ENCODE measurements at places on chromosomes 6 and 20.

- no peak for DNase-seq
These were observed 9.8 kb downstream of the CTSZ start for GRCh38 chr20:58997141-58997770.

- no peak for DNase-seq
These were observed 44.1 kb upstream of the GRM4 start for GRCh38 chr6:34189806-34190503.

GRCh38 chr6:78538002-78538401 lies 329.3 kb upstream of the IRAK1BP1 start:
- no peak for DNase-seq

- DNase-seq, result no peak
These were observed 133.3 kb upstream of the MAN1A1 start for GRCh38 chr6:119482850-119483285.

- no peak for DNase-seq
These were observed 65.0 kb upstream of the ASCC3 start for GRCh38 chr6:100946021-100946540.

DNA sequence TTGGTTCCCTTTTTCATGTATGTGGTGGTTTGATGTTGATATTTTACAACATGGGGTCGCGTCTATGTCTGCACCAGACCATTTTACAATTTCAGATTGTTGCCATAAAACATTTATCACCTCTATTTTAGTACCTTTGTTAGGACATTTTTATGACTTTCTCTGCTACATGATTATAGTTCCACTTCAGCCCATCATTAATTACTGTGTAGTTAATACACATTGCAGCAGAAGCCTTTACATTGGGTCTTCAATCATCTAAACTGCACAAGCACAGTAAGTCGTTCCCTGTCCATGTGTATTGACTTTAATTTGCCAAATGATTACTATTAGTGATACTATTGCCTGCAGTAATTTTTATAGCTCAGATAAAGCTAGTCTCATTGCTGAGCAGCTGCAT lies 15.7 kb upstream of the TMEM217 start:
- no peak for DNase-seq

DNA sequence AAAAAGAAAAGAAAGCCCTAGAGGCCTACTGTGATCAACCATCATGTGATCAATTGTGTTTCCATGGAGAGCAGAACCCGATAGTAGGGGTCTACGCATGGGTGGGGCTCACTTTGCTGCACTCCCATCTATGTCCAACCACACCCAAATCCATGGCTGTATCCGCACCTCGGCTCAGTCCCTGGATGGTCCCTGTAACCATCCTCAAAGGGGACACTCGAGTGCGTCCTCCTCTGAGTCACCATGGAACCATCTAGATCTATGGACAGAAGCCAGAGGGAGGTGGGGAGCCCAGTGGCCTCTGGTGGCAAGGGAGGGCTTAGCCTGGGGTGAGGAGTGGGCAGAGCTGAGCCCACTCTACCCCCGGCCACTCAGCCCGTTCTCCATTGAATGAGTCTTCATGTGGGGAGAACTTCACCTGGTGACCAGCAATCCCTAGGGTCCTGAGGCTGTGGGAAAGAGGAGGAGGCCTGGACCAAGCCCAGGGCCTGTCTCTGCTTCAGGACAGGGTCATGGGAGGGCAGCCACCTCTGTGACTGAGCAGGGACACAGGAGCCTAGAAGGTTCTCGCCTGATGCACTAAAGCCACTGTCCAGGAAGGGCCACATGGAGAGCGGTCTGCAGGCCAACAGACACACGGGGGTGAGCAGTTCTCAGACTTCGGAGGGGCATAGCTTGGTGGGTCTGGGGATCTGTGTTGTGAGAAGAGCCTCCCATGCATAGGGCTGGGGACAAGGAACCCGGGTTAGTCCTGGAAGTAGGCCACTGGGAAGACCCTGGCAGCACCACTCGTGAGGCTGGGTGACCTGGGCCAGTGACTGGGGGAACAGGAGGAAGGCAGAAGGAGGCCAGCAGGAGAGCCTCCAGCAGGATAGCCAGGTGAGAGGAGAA lies 19.3 kb downstream of the RAET1L start:
- no peak for DNase-seq

DNA sequence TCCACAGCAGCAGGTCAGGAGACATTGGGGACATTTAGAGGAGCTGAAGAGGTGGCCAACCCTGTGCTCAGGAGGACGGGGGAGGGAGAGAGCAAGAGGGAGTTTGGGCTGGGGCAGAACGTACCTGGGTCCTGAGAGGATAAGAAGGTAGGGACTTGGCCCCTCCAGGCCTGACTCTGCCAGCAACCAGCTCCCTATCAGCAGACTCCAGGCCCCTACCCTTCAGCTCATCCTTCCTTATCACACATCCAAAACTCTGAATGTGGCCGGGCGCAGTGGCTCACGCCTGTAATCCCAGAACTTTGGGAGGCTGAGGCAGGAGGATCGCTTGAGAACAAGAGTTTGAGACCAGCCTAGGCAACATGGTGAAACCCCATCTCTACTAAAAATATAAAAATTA lies 5.0 kb downstream of the STMN3 start:
- DNase-seq, result no peak

- no peak for DNase-seq
These were observed 731 bp downstream of the MAK start for GRCh38 chr6:10837622-10837994.

DNA sequence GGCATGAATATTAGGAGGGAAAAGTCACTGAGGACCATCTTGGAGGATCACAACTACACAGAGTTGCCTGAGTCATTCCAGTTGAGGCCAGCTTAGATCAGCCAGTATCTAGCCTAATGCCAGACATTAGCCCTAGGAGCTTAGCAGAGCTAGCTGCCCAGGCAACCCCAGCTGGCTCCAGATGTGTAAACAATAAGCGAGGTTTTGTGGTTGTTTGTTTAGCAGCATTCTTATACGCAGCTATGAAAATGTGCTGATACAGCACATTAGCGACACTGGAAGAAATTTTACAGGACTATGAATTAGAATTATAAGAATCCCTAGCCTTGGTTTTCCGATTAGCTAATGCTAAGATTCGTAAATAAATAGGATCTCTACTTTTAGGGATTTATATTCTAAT lies 59.3 kb downstream of the BTBD3 start:
- no peak for DNase-seq

- DNase-seq, result peak; percentile 76
These were observed 5.2 kb downstream of the FNDC1 start for GRCh38 chr6:159174263-159174969.

- no peak for DNase-seq
These were observed 120.6 kb downstream of the MMUT start for GRCh38 chr6:49342410-49342809.

DNA sequence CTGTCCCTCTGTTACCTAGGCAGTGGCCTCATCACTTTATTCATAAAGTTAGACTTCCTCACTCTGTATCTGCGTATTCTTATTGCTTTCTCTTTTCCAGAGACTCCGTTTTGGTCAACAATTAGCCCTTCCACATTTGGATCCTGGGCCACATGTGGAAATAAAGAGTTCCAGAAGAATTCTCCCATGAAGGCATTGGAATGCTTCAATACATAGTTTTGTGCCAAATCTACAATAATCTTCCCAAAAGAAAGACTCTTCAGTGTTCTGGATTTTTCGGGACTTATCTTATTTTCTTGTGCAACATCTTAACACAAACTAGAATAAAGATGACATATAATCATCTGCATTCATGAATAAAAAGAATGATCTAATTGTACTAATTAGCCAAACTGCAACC lies 187.7 kb upstream of the BMP2 start:
- no peak for DNase-seq

- DNase-seq, result no peak
These were observed 137.9 kb upstream of the RNF24 start for GRCh38 chr20:4153251-4153650.

DNA sequence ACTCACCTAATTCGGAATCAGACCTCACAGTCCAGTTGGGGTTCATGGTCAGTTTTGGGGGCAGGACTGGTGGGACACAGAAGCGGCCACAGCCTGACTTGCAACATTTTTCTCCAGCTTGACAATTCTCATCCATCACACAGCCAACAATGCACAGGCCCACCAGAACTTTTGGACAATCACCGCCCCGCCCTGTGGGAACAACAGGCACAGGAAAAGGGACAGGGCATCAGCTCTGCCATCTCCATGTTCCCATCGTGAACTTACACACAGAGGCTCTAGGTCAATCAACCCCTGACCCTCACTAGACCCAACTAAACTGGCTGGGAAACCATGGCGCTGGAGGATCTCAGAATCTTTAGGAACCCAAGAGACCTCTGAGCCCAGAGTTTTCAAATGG lies 16.3 kb downstream of the WFDC3 start:
- DNase-seq, result no peak

GRCh38 chr20:54044156-54044555 lies 26.2 kb downstream of the BCAS1 start:
- DNase-seq, result peak; percentile 91

DNA sequence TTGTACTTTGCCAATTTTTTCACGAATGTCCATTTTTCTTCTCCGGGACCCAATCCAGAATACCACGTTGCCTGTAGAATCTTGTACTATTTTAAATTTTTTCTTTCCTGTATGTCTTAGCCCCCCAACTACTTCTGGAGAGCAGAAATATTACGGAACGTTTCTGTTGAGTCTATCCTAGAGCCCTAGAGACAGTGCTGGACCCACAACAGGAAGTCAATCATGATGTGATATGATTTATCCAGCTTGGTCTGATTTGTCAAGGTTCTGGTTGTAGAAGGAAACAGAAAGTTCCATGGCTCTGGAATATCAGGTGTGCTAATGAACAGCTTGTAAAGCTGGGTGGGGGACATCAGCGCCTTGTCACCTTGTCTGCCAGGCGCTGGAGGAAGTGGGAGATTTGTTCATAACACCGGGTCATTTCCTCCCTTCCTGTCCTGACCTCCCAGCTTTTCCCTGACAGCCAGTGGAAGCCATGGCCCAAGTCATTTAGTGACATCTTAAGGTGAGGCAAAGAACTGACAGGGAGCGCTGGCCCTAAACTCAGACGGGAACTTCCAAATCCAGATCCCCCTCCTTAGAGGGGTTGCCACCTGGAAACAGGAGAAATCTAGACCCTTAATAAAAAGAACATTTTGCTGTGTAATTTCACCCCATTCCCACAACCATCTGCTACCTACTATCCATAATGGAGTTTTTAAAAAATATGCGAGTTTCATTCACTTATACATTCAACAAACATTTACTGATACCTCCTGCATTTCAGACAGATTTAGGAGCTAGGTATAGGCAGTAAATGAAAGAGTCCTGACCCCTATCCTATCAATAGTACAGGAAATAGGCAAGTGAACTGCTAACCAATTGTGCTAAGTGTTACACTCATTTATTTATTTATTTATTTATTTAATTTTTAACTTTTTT lies 130.5 kb downstream of the ZFP64 start:
- peak; percentile 43 for DNase-seq

DNA sequence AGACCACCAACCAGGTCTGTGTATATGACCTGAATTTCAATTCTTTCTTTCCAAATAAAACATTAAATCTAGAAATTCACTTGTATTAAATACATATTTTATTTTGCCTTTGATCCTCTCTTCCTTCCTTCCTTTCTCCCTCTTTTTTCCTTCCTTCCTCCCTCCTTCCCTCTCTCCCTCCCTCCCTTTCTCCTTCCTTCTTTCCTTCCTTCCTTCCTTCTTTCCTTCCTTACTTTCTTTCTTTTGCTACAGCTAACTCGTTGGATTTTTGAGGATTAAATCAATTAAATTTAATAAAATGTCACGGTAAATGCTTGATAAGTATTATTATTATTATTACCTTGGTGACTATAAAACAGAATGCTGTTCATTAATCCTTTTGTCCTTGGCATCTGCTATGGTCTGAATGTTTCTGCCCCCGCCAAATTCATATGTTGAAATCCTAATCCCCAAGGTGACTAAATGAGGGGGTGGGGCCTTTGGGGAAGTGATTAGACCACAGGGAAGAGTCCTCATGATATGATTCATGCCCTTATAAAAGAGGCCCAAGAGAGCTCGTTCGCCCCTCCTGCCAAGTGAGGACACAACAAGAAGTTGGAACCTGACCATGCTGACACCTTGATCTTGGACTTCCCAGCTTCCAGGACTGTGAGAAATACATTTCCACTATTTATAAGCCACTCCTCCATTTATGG lies 67.6 kb upstream of the BTBD3 start:
- DNase-seq, result peak; percentile 45

DNA sequence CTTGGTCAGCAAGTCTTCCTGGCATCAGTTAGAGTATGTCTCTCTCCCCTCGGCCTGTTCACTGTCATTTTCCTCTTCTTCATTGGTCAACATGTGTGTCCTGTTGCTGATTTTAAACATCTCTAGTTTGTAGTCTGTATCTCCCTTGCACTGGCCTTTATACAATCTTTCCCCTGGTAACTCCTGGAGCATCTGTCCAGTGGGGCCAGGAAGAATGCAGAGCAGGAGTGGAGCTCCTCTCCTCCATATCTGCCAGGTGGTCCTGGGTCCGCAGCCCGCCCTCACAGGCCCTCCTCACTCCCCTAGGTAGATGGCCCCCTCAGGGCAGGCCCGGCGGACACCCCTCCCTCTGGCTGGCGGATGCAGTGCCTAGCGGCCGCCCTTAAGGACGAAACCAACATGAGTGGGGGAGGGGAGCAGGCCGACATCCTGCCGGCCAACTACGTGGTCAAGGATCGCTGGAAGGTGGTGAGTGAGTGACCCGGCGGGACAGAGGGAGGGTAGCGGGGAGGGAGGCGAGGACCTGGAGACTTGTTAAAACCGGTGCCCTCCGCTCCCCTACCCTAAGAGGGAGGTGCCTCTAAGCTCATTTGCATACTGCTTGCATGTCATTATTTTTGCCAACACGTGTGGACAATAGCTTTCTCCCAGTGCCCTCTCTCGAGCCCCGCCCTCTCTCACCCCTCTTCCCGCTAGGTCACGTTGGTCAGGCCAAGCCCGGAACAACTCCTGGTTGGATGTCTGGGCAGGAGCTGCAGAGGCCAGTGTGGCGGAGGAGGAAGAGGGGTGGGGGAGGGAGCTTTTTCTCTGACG lies 3.2 kb downstream of the TTBK1 start:
- DNase-seq, result no peak

- DNase-seq, result peak; percentile 49
These were observed 242.4 kb downstream of the ALDH8A1 start for GRCh38 chr6:134707342-134708031.

DNA sequence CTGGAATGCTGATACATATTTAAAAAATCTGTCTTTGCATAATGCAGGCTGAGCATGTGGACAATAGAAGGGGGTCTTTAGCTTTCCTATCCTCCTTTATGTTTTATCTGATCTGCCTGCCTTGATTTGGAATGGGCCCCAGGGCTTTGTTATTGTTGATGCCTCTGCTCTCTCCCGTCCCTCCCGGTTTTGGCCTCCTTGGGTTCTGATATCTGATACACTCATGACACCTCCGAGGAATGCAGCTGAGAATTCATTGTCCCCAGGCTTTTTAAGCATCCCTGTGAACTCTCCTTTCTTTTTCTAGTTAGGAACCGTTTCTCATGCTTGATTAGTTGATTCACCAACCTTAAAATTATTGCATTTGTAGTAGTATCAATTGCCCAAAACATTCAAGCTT lies 185.5 kb upstream of the RALGAPA2 start:
- DNase-seq, result no peak

GRCh38 chr20:46357030-46357514 lies 48.8 kb upstream of the CDH22 start:
- DNase-seq, result no peak

GRCh38 chr6:167119670-167120582 lies 3.0 kb upstream of the CCR6 start:
- no peak for DNase-seq

Measured in fibroblast of skin of scalp (primary cell).